ENCODE measurements at places on chromosomes 1 and 21. TPM values are rescaled to one million over a fixed set of nuclear protein-coding genes. Genes with fewer than 3 reads are reported as not detected.

The MPL gene
- total RNA-seq: not detected

The LIPI gene
- not detected for total RNA-seq

The CFAP107 gene
- not detected for total RNA-seq

The SLC9C2 gene
- total RNA-seq: not detected

The OTUD3 gene
- 4.0 TPM for total RNA-seq

The BLACAT1 gene
- not detected for total RNA-seq

The PALMD gene
- 63.3 TPM for total RNA-seq

DNA sequence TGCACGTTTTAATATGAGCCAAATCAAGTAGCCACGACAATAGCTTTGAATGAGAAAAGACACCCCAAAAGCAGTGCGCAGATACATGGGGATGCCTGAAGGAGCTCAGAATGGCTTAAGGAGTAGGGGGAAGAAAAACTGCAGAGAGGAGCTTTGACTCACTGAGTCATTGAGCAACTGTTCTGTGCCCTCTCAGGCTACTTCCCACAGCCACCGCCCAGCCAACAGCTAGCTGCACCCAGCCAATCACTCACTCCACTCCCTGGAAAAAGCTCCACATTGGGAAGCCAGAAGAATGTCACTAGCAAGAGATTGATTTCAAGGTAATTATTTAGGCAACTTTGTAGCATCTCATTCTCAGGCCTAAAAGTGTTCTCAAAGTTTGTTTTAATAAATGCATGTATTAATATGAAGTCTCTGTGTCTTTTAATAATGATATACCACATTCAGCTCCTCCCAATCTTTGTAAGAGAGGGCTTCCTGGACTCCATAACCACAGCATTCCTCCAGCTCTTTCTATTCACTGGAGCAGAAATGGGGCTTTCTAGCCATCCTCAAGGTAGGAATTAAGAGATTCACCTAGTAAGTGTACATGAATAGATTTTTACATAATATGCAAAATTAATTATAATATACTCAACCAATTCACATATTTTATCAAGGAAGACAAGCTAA, 16.8 kb downstream of the DUSP10 start:
- no peak for DNase-seq

- DNase-seq: peak; percentile 17
These were observed 133.2 kb upstream of the BARHL2 start for GRCh38 chr1:90850181-90850897.

GRCh38 chr1:78297836-78298235, 192.9 kb upstream of the PTGFR start:
- no peak for DNase-seq

DNA sequence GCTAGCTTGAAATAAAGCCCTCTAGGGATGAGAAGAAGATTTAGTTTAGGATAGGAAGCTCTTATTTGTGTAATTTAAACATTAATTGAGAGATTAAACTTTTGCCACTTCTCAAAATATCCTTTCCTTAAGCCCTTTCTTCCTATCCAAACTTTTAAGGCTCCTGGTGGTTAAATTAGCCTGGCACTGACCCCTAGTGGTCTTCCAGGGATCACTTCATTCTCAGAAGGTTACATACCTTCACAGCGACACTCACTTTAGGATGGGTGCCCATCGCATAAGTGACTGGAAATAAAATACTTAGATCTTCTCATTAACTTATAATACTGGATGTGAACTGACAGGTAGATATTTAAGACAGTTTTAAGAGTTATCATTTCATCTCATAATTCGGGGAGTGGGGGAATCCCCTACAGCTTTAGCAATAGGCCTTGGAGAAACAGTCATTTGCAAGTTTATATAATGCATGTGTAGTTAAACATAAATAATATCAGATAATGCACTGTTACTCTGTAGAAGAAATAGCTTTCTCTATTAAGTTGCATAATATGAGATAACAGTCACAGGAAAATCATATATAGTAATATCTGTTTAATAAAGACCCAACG, 7.4 kb downstream of the LHX9 start:
- peak; percentile 70 for DNase-seq

GRCh38 chr1:228691211-228691610, 44.1 kb upstream of the RHOU start:
- no peak for DNase-seq

GRCh38 chr1:91749788-91750231, 136.1 kb downstream of the TGFBR3 start:
- DNase-seq: no peak

GRCh38 chr21:28615276-28615675, 377.4 kb downstream of the LTN1 start:
- no peak for DNase-seq

DNA sequence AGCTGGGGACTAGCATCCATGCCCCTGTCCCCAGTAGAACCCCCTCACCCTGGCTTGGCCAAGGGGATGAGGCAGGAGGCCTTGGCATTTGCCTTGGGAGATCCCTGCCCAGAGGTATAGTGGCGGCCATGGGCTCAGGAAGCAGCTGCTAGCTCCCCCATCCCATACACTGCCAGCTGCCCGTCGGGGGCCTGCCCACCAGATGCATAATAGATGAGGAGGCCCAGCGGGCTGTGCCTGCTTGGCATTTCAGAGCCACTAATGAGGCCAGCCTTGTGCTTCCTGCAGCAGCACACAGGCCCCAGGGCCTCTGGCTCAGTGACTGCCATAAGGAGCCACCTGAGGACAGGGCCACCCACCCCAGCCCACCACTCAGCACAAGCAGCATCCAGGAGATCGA, 23.6 kb downstream of the RAP1GAP start:
- no peak for DNase-seq

DNA sequence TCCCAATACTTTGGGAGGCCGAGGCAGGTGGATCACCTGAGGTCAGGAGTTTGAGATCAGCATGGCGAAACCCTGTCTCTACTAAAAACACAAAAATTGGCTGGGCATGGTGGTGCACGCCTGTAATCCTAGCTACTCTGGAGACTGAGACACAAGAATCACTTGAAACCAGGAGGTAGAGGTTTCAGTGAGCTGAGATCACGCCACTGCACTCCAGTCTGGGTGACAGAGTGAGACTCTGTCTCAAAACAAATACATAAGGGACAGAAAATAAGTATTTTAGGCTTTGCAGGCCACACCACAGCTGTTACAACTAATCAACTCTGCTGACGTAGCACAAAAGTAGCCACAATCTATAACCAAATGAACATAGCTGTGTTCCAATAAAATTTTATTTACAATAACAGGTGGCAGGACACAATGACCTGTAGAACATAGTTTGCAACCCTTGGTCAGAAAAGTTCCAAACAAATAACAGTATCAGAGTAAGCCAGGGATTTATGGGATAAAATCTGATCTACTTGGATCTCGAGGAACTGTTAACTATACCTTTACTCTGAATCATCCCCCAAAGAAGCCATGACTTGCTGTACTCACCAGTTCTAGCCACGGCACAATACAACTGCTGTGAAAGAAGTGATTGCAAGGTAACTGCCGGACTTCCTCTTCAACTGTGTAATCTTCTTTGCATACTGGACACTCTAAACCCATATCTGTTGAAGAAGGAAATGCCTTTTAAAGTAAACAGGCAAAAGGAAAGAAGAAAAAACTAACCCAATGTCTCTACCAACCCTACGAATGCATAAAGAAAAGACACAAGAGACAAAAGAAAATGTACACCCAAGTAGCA, 28.3 kb downstream of the CD160 start:
- DNase-seq: no peak

GRCh38 chr1:15684468-15685291, 560 bp downstream of the PLEKHM2 start:
- DNase-seq: peak; percentile 57

- DNase-seq: peak; percentile 81
These were observed 216.0 kb downstream of the DYRK1A start for GRCh38 chr21:37582590-37582989.

GRCh38 chr1:43463479-43463878, 9.7 kb upstream of the HYI start:
- DNase-seq: no peak

DNA sequence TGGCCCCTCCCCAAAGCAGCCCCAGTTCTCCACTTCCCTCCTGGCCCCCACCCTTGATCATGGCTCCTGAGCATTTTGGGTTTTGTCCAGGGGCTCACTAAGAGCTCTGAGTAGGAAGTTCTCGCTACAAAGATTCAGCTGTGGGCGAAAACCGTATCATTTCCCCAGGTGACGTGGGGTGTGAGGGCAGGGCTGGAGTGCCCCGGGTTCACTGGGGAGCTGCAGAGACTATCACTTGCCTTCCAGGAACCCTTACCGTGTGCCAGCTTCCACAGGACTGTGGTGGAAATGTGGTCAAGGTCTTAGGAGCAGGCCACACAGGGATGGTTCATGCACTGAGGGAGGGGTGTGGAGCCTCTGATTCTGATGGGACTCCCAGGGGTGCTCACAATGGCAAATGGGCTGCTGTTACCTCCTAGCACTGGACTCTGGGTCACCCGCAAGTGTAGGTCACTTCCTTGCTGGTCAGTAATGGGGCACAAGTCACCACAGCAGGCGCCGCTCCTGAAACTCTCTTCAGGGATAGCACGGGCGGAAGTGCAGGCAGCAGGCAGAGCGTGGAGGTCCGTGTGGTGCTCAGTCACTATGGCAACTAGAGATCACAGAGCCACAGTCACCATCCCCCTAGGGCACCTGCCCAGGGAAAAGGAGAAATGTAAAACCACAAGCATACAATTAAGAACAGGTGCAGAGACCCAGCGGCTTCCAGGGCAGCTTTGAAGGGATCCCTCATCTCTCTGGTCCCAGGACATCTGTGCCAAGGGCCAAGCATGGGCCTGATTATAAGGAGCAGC, 35.4 kb downstream of the RSPH1 start:
- DNase-seq: no peak

GRCh38 chr1:242784084-242784483, 259.6 kb upstream of the PLD5 start:
- no peak for DNase-seq

- DNase-seq: no peak
These were observed 7.4 kb upstream of the ARHGAP29 start for GRCh38 chr1:94244816-94245215.

GRCh38 chr1:52424231-52424636, 19.8 kb downstream of the PRPF38A start:
- peak; percentile 32 for DNase-seq

GRCh38 chr21:41164981-41165655, 2.8 kb upstream of the BACE2 start:
- peak; percentile 95 for DNase-seq

Data from dermis blood vessel endothelial cell (primary cell).